Cerebellum (tissue), 4 donors: ENCODE measurements at places on chromosomes 3 and 15. TPM values are rescaled to one million over a fixed set of nuclear protein-coding genes. Genes with fewer than 3 reads are reported as not detected.

The RAF1 gene
- total RNA-seq, result 139 TPM

The TKT gene
- 71.4 TPM for total RNA-seq

The RARB gene
- total RNA-seq, result 11.6 TPM

The AHSG gene
- 0.27 TPM for total RNA-seq

The GHSR gene
- not detected for total RNA-seq

The SEMA6D gene
- total RNA-seq, result 102 TPM

The GABRR3 gene
- total RNA-seq, result not detected

The SEC62 gene
- 66.9 TPM for total RNA-seq

The KCNMB3 gene
- total RNA-seq, result 4.9 TPM

The DLL4 gene
- 4.4 TPM for total RNA-seq

The SV2B gene
- 51.8 TPM for total RNA-seq

The MYLK gene
- 11.9 TPM for total RNA-seq

The RPL39L gene
- total RNA-seq, result 11.8 TPM

The APPL1 gene
- 83.1 TPM for total RNA-seq

The GP9 gene
- not detected for total RNA-seq

The RASGRP1 gene
- 10.2 TPM for total RNA-seq

The AMT gene
- 3.9 TPM for total RNA-seq

The EIF1B gene
- 24.4 TPM for total RNA-seq

The CLDN16 gene
- not detected for total RNA-seq

The CERS3 gene
- 0.73 TPM for total RNA-seq

The NPAP1 gene
- total RNA-seq, result 1.9 TPM

The SAXO2 gene
- 13.8 TPM for total RNA-seq

The WDR49 gene
- total RNA-seq, result 48.5 TPM

The FAM107A gene
- 13.1 TPM for total RNA-seq

The MRAS gene
- total RNA-seq, result 50.1 TPM

The MESP1 gene
- total RNA-seq, result 2.1 TPM

The DZIP3 gene
- total RNA-seq, result 52.5 TPM

The SERPINI2 gene
- total RNA-seq, result 10.1 TPM

The PPM1L gene
- 55.2 TPM for total RNA-seq

The AGBL1 gene
- 0.91 TPM for total RNA-seq

The PLSCR2 gene
- not detected for total RNA-seq

The NFKBIZ gene
- 4.0 TPM for total RNA-seq

The MEIS2 gene
- total RNA-seq, result 40.8 TPM

The SOX14 gene
- 0.73 TPM for total RNA-seq

The GPR62 gene
- 0.18 TPM for total RNA-seq

The LTF gene
- 0.36 TPM for total RNA-seq

The FOXL2NB gene
- total RNA-seq, result 1.9 TPM
